GM23338 (cell line): ENCODE measurements at places on chromosomes 7 and 10.

DNA sequence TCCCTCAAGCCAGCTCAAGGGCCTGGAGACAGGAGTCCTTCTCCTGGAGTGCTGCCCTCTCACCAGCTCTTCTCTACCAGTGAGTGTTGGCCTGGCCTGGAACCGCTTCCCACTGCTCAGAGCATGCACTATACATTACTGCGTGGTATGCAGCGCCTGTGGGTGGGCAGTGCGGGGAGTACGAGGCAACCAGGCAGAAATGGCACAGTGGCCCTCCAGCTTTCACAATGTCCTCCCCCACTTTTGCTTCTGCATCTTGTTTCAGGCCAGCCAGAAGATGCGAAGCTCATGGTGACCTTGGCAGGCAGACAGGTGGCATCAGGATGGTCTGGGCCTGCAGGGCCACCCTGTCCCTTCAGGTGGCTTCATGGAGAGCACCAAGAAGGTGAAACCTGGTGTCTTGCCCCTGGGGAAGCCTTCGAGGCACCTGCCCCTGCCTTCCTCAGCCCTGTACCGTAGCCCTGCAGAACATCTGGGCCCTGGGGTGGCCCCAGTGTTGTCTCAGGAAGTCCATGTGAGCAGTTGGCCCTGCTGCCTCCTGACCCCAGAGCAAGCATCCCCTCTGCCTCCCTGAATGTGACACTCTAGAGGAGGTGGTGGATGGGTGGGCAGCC lies 35.8 kb downstream of the RASGEF1A start:
- no peak for DNase-seq

DNA sequence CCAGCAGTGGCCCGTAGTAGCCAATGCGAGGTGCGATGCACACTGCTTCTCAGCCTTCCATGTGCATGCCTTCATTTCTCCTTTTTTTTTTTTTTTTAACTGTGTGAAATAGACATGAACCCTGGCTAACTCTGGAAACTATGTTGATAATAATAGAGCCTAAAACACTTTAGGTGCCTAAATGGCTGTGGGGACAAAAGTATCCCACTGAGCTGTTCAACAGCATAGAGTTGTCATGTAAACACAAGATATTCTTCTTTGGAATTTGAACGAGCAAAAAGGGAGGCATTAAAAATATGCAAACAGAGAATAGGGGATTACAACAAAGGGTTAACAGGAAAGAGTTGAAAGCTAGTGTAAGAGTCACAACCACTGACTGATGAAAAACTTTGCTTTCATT lies 162.1 kb upstream of the NOBOX start:
- DNase-seq, result peak; percentile 12

DNA sequence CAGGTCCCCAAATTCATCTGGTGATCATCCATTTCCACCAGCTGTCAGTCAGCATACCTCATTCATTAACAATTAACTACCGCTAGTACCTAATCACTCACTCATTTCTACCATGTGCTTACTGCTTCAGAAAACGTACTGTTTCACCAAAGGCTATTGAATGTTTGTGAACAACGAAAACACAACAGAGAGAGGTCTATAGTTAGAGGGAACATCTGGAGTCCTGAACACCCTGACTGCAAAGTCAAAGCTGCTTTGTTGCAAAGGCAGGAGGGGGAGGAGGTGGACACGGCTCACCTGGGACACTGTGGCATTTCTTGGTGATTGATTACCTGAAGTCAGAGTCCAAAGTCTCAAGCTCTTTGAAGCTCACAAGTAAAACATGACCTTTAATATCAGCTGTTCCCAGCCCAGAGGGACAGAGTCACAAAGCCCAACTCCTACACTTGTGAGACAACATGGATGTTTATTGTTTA lies 342.3 kb upstream of the ADARB2 start:
- no peak for DNase-seq

- no peak for DNase-seq
Measured at GRCh38 chr7:44767912-44768627, 19.4 kb downstream of the ZMIZ2 start.
